Osteoblast (primary cell): ENCODE measurements at places on chromosomes 1 and 21. TPM values are rescaled to one million over a fixed set of nuclear protein-coding genes. Genes with fewer than 3 reads are reported as not detected.

MRPS6 gene
- 19.2 and 25.9 TPM in 2 replicates for total RNA-seq

NUDT4B gene
- 51.6 and 75.6 TPM in 2 replicates for total RNA-seq

PLA2G2F gene
- total RNA-seq = not detected in 2 replicates

CD34 gene
- under 0.01 and 0.36 TPM in 2 replicates for total RNA-seq

RBP7 gene
- total RNA-seq = not detected in 2 replicates

ANGPTL1 gene
- total RNA-seq = 12.1 and 15.6 TPM in 2 replicates

APOBEC4 gene
- under 0.01 TPM in 1 of 2 replicates, not detected in the other for total RNA-seq
